ENCODE measurements at places on chromosomes 7 and 10.

GRCh38 chr10:73601486-73601921, 10.4 kb upstream of the USP54 start:
- peak; percentile 99 for DNase-seq

DNA sequence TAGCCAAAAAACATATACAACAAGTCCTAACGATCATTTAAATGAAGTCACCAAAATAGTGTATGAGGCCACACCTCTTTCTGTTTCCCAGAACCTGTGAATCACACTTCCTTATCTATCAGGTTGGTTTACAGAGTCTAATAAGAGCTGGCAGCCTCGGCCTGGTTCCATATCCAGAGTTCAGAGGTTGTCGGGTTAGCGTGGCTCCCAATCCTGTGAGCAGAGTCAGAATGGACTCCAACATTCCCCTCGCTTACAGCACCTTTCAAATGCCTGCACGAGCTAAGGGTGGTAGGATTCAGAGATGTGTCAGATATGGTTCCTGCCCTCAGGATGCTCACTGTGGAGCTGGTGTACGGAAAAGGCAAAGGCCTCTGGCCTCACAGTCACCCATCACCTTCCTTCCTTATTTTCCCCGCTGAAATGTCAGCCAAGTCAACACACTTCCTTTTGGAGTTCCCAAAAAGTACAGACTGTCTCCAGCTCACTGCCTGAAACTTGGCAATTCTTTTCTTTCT, 6.0 kb downstream of the IL15RA start:
- DNase-seq: peak; percentile 78

- DNase-seq: peak; percentile 83
Measured at GRCh38 chr10:73209705-73210104, 37.4 kb downstream of the DNAJC9 start.

- DNase-seq: no peak
Measured at GRCh38 chr10:45652511-45652910, 20.1 kb downstream of the ZFAND4 start.

DNA sequence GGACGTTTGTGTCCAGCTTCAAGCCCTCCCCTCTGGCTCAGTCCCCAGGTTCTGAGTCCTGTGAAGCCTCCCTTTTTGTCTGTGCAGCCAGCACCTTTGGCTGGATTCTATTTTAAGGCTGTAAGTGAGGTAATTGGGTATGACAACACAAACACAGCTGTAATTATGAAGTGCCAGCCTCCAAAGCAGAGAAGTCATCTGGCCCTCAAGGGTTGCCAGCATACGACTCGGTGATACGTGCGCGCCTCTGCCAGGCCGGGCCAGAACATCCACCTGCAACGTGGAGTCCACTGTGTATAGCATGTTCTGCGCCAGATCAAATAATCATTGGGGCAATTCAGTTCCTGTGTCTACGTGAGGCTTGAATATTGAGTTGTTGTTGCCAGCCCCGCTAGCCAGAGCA, 6.7 kb upstream of the FAM180A start:
- DNase-seq: no peak

- no peak for DNase-seq
Measured at GRCh38 chr7:132386201-132386681, 190.0 kb downstream of the PLXNA4 start.

Data from epithelial cell of esophagus (primary cell).